Activated T-cell treated with anti-CD3 and anti-CD28 coated beads, Interleukin-2, amount 50 U/mL, for 72 hours (primary cell): ENCODE measurements at places on chromosomes 5 and 9. TPM values are rescaled to one million over a fixed set of nuclear protein-coding genes. Genes with fewer than 3 reads are reported as not detected.

- H3K4me3 ChIP-seq = no peak overlapping the region
- H3K27ac ChIP-seq = no peak overlapping the region
- no peaks in the 10 kb centered on the region for H3K27me3 ChIP-seq
- no peaks in the 10 kb centered on the region for H3K4me1 ChIP-seq
- no peaks in the 10 kb centered on the region for H3K36me3 ChIP-seq
Measured at GRCh38 chr9:31848505-31849285, 535.7 kb upstream of the ACO1 start.

Gene FBXL7
- total RNA-seq = not detected

DNA sequence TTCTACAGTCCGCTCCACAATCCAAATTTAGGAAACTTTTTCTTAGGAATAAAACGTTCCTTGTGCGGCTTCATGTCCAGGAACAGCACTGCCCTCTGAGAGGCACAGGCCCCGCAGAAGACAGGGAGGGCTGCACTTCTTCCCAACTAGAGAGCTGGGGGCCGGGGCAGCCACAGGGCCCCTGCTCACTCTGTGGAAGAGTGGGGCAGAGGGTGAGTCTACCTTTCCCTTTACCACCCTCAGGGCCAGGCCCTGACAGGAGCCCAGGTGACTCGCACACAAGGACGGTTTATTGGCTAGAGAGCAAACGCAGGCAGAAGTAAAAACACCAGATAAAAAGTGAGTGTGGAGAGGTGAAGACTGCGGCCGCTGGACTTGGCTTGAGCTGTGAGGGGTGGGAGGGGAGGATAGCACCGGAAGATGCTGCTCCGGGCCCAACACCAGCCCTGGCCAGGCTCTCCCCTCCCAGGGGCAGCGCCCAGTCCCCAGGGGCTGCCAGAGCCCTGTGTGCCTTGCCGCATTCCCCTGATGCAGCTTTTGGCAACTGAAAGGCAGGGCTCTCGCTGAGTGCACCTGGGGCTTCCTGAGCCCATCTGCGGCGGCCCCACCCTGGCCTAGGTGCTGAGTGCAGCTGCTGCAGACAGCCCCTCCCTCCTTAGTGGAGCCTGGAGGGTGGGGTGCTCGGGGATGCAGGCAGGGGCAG lies 20.2 kb downstream of the SH3GLB2 start:
- DNase-seq = no peak
- no peak overlapping the region for H3K4me3 ChIP-seq
- no peaks in the 10 kb centered on the region for H3K27me3 ChIP-seq

GRCh38 chr5:138651058-138651766 lies 76.0 kb upstream of the HSPA9 start:
- peaks cover 2% of the 10 kb centered on the region for H3K36me3 ChIP-seq
- no peak overlapping the region for H3K4me3 ChIP-seq
- no peak for DNase-seq
- H3K27ac ChIP-seq = no peak overlapping the region

DNA sequence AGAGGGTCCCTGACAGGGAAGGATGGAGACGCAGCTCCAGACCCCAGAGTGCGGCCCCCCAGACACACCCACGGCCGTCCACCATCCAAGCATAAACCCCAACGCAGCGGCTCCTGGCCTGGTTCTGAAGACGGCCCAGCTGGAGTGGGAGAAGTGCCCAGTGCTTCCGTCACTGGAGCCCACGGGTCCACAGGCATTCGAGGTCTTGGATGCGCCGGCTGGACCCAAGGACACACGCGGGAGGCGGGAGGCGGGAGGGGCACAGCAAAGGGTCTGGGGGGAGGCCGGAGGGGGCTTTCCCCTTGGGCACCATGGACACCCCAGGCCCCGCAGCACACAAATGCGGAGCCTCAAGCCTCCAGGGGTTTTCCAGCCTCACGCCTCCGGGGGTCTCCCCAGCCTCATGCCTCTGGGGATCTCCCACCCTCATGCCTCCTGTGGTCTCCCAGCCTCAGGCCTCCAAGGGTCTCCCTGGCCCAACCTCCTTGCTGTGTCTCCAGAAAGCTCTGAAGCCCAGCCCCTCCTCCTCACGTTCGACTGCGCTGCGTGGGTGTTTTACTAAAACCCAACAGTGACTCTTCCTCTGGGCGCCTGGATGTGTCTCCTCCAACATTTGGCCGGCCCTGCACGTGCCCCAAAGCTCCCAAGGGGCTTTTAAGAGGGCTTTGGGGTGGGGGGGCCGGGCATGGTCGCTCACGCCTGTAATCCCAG lies 15.2 kb downstream of the EXD3 start:
- no peaks in the 10 kb centered on the region for H3K27me3 ChIP-seq
- no peak for DNase-seq
- no peaks in the 10 kb centered on the region for H3K36me3 ChIP-seq
- no peak overlapping the region for H3K27ac ChIP-seq
